Ovary (tissue), 10 donors: ENCODE measurements at places on chromosomes 7 and 10. TPM values are rescaled to one million over a fixed set of nuclear protein-coding genes. Genes with fewer than 3 reads are reported as not detected.

DNA sequence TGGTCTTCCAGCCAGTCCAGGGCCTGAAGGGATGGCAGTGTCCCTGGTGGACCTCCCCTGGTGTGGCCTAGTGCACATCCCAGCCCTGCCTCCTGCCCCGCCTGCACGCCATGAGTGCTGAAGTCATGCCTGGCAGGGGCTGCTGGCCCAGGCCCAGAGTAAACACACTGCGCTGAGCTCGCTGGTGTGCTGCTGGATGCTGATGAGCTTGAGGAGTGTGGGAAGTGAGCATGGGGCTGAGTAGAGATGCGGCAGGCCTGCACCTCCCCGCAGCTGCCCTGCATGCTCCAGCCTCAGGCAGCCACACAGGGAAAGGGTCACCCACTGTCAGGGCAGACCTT is 43.2 kb downstream of the HTRA1 start:
- DNase-seq: peak; percentile 85

DNA sequence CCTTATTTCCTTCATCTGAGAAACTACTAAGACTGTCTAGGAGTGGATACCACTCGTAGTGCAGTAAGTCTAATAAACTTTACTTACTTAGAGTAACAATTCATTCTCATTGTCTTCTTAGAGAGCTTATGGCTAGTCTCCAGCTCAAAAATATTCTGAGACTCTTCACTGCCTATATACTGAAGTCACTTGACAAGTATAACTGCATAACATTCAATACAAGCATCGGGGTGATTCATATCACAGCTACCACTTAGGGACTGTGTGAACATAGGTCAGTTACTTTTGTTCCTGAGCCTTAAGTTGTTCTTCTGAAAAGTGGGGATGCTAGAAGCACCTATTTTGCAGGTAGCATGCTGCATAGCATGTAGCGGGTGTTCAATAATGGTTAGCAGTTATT is 111.0 kb downstream of the HTR7 start:
- DNase-seq: no peak

- no peak for DNase-seq
Measured at GRCh38 chr7:129925416-129926002, 27.3 kb downstream of the UBE2H start.

Gene SEPTIN7
- 266 TPM for total RNA-seq

Gene MARCHF5
- 15.4 TPM for total RNA-seq
